ENCODE measurements at places on chromosomes 1 and 21.

DNA sequence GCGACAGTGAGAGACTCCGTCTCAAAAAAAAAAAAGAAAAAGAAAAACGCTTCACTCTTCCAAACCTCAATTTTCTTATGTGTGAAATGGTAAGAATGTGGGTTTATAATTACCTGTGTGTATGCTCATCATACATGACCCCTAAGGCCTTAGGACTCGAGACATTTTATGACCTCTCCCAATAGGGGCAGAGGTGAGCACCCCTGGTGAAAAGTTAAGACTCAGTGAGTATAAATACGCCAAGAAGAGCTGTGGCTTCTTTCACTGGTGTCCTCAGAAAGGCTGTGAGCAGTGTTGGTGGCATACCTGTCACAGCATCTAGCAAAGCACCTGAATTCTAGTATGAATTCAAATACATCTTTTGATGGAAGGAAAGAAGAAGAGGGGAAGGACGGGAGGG, 7.8 kb upstream of the FCMR start:
- DNase-seq = no peak

- DNase-seq = no peak
These were observed 66.0 kb downstream of the ZNF281 start for GRCh38 chr1:200343874-200344273.

DNA sequence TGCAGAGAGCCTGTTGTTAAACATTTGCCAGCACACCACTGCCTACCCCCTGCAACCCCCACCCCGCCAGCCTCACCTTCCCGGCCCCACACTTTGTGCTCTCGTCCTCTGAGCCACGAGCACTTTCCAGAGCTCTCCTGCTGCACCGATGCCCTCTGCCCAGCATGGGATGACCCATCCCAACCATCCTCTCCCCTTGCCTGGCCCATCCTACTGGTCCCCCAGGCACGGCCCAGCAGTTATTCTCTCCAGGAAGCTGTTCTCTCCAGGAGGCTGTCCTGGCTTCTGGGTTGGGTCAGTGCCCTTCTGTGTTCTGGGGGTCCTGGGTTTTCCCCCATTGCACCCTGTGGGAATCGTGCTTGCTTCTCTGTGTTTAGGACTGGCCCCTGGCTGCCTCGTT, 60.1 kb upstream of the ABCG1 start:
- no peak for DNase-seq

- no peak for DNase-seq
These were observed 176.3 kb downstream of the DENND1B start for GRCh38 chr1:197598935-197599334.

DNA sequence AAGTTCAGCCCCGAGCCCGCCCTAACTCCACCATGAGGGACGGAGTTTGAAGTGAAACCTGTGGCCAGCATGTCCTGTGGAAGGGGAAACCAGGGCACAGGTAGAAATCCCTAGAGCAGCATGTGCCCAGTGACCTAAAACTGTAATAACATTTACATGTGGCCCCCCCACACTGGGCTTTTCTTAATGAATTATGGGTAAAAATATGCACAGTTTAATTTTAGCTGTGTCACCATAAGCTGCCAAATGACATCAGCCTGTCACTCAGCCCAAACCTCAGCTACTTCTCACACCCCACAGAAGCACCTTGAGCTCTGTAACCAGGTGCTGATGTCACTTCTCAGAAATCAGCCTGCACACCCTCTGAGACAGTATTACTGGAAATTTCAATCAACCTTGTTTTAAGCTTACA, 50.0 kb upstream of the SLC19A1 start:
- no peak for DNase-seq

- DNase-seq = no peak
These were observed 696 bp upstream of the GPATCH3 start for GRCh38 chr1:26900815-26901511.

DNA sequence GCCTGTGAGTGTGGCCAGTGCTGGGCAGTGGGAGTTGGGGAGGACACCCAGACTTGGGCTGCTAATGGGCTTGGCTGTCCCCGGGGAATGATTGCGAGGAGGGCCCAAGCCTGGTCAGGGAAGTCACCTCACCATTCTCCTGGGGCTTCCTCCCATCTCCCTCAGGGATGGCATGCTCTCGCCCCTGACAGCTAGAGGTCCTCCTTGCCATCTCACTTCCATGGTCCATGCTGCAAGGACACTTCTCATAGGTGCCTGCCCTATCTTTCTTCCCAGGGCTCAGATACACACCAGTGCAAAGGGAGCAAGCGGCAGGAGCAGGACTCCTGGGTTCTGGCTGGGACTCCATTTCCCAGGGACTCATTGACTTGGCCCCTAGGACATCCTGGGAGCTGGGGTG, 4.1 kb downstream of the NTRK1 start:
- no peak for DNase-seq

All from ACHN (cell line).